Stimulated activated CD8-positive, alpha-beta memory T cell treated with anti-CD3 and anti-CD28 coated beads, Interleukin-7, amount 100 ng/mL, for 1 hour (primary cell): ENCODE measurements at places on chromosomes 4 and X.

DNA sequence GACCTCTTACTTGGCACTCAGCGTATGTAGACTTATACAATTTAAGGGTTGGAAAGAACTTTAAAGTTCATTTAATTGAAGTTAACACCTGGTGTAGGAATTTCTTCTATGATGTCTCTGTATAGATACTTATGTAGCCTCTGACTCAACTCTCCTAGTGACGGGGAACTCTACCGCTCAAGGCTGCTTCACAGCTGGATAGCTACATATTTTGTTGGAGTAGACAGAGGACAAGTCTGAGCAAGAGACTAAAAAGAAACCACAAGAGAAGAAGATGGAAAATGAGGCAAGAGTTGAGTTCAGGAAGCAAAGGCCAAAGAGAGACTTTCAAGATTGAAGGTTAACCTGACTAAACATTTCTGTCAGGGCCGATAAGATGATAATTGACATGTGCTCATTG lies 52.6 kb downstream of the GPR50 start:
- DNase-seq = no peak

GRCh38 chrX:38312436-38312835 lies 14.9 kb downstream of the RPGR start:
- DNase-seq = no peak

- no peak for DNase-seq
Measured at GRCh38 chr4:174118171-174118570, 165.3 kb downstream of the FBXO8 start.

DNA sequence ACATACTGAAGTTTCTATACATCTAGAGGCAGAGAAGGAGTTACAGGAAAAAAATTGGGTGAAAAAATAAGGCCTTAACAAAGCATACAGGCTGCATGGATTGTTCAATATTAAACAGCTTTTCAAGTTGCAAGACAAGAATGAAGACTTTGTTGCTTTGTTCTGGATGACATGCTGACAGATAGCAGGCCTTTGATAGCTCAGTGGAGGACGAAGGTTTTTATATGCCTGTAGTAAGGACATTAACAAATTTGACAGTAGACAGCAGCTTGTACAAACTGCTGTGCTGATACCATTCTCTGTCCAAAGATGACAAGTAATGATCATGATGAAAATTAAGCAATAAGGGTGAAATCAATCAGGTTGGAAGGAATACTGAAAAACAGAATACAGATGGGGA lies 309.9 kb downstream of the NKX6-1 start:
- no peak for DNase-seq

DNA sequence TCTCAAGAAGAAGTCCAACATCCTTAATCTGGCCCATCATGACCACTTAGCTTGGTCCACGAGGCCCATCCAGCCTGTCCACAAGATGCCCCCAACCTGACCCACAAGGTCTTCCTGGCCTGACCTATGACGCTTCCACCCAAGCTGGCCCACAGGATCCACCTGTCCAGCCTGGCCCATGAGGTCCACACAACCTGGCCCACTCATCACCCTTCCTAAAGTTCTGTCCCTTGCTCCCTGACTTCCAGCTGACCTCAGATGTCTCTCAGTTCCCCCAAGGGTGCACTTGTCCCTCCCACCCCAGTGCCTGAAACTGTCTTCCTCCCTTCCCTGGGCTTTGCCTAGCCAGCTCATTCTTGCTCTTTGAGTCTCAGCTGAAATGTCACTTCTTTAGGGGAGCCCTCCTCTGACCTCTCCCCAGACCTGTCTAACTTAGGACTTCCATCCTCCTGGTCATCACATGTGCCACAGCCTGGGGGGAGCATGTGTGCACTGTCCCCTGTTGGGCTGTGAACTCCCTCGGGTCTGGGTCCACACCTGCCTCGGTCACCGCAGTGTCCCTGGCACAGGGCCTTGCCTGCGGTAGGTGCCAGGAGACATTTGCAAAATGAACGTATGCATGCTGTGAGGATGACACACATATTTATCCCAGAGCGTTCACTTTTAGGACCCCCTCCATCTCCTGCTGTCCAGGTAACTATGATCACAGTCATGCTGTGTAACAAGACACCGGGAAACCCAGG lies 61.7 kb downstream of the EVC start:
- DNase-seq = no peak

DNA sequence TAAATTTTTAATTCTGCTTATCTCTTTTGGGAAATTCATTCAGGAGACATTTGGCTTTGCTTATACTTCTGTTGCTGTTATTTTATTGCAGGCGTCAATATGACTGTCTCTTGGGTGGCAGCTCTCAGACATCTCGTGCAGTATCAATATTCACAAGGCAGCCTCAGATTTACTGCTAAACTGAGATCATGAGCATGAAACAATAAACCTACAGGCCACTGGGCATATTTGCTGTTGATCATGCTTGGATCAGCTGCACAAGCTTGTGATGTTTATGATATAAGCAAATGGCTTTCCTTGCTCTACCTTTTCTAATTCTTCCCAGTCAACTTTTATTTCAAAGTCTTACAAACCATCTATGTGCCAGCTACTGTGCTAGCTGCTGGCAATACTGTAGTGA lies 39.2 kb downstream of the TSPAN5 start:
- DNase-seq = no peak

GRCh38 chrX:66030505-66031317 lies 9.2 kb downstream of the VSIG4 start:
- DNase-seq = no peak

GRCh38 chr4:8409264-8410065 lies 31.1 kb downstream of the ACOX3 start:
- DNase-seq = peak; percentile 29
